ENCODE measurements at places on chromosomes 1 and 21. TPM values are rescaled to one million over a fixed set of nuclear protein-coding genes. Genes with fewer than 3 reads are reported as not detected.

DNA sequence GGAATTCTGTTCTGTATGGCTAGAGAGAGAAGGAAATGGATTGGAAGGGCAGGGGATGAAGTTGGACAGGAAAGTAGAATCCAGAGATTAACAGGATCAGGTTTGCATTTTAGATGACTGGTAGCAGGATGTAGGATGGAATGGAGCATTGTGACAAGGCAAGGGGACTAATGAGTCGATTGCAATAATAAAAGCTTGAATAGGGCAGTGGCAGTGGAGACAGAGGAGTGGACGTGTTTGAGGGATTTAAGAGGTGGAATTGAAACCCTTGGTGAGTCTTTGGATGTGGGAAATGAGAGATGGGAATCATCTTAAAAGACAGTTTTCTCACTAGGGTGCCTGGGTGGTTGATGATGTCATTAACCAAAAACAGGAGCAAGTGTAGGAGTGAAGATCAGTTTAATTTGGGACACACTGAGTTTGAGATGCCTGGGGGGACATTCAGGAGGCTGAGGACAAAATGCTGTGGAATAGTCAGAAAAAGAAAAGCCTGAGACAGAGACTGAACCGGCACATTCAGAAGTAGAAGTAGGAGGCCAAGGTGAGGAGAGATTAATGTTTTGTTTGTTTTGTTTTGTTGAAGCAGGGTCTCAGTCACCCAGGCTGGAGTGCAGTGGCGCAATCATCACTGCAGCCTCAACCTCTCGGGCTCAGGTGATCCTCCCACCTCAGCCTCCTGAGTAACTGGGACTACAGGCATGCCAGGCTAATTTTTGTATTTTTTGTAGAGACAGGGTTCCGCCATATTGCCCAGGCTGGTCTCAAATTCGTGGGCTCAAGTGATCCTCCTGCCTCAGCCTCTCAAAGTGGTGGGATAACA, 29.1 kb upstream of the C1orf146 start:
- DNase-seq: no peak

- no peak for DNase-seq
These were observed 253.5 kb downstream of the AKT3 start for GRCh38 chr1:243596431-243597062.

DNA sequence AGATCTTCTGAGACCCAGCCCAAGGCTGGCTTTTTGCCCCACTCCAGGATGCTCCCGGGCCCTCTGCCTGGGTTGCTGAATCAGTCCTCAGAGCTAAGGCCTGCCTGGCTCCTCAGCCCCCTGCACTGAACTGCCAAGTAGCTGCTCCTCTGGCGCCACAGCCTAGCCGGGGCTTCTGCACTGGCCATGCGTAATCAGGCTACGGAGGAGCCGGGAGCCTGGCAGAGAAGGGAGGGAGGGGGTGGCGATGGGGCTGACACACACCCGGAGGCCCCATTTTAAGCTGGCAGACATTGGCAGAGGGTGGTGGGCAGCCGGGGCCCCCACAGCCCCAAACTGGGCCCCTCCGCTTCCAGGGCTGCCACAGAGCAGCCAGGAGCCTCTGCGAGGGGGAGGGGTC, 38.7 kb downstream of the ALPL start:
- no peak for DNase-seq

DNA sequence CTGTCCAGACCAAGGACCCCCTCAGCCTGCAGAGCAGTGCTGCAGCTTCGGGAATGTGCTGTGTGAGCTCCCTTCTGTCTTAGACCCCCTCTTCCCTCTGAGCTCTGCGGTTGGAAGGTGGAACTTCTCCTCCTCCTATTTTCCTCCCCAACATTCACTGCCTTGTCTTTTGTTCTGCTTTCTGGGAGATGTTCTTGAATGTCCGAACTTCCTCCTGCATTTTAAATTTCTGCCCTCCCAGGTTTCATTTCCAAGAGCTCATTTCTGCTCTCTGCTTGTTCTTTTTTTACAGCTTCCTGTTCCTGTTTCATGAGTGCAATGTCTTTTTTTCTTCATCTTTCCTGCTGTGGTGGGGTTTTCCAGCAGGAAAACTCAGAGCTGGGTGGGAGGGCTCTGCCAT, 29.3 kb downstream of the RRP1 start:
- DNase-seq: no peak

GRCh38 chr1:187032982-187033692, 204.4 kb downstream of the PLA2G4A start:
- DNase-seq: no peak

DNA sequence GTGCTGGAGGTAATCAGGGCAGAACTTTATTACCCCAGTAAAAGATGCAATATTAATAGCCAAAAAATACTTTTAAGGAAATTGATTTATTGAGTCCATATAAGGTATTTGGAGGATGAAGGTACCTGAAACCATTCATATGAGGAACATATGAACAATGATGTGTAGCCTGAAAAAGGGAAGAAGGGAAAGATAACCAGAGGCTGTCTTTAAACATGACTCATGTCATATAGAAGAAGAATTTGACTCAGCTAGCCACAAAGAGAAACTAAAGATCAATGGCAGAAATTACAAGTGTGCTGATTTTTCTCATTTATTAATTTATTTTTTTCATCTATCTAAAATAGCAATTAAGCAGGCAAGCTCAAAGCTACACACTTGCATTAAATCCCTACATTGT, 136.2 kb upstream of the DUSP10 start:
- DNase-seq: no peak

DNA sequence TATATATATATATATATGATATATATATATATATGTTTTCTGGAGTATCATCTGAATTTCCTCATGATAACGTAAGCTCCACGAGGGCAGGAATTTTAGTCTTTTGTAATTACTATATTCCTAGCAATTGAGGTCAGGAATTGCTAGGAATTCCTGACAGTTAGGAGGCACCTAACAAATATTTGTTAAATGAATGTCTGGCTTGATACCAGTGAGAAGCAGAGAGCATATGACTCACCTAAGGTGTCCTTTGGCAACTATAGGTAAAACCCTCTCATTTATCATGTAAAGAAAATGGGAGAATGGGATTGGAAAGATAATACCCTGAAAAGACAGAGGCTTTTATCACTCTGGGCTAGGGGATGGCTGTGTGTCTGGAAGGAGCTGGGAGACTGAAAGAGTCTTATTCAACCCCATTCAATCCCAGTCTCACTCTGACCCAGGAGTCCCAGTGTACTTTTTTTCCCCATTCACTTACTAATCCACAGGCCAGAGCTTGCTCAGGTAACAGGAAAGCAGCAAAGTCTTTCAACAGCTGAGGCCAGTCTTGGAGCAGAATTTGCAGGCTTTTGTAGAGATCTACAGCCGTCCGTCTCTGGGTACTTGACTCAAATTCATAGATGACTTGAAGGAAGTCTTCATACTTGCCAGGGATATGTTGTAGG, 71.2 kb downstream of the DAP3 start:
- DNase-seq: no peak

- peak; percentile 49 for DNase-seq
These were observed 1423.9 kb upstream of the PRMT6 start for GRCh38 chr1:105632342-105633196.

DNA sequence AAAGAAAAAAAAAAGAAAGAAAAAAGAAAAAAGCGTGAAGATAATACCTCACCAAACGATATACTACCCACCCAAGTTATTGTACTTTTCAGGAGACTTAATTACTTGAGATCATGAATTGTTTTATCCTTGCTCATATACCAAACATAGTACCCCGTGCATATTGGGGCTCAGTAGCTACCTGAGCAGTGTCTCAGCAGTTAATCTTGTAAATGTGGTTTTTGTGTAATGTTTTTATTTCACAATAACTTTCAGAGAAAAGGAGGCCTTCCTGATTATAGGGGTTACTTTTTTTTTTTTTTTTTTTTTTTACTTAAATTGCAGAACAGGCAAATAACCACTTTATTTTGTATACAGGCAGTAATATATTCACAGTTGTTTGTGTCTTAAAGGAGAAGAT, 80.3 kb downstream of the OSBPL9 start:
- DNase-seq: no peak

CYB5RL gene
- 6.5 TPM for polyA plus RNA-seq

CD48 gene
- 1.7 TPM for polyA plus RNA-seq

HSPB7 gene
- polyA plus RNA-seq: 7.3 TPM

PTPN7 gene
- 1.0 TPM for polyA plus RNA-seq
